Stimulated activated CD4-positive, alpha-beta T cell treated with anti-CD3 and anti-CD28 coated beads, Interleukin-15, amount 100 ng/mL, for 1 hour (primary cell): ENCODE measurements at places on chromosomes 13 and 19.

GRCh38 chr13:101499406-101499805 is 46.9 kb downstream of the ITGBL1 start:
- no peak for DNase-seq

- no peak for DNase-seq
These were observed 6.3 kb downstream of the ARHGAP45 start for GRCh38 chr19:1073063-1073955.

GRCh38 chr13:34577051-34577450 is 365.0 kb upstream of the NBEA start:
- DNase-seq, result no peak

DNA sequence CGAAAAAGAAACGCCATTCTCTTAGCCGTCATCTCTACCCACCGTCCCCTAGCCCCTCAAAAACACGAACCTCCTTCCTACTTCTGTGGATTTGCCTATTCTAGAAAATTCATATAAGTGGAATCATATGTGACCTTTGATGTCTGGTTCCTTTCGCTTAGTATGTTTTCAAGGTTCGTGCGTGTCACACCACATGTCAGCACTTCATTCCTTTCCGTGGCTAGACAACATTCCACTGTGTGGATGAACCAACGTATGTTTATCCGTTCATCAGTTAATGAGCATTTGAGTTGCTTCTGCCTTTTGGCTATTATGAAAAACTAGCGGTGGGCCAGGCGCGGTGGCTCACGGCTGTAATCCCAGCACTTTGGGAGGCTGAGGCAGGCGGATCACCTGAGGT is 14.0 kb upstream of the PPP1R12C start:
- DNase-seq, result no peak

DNA sequence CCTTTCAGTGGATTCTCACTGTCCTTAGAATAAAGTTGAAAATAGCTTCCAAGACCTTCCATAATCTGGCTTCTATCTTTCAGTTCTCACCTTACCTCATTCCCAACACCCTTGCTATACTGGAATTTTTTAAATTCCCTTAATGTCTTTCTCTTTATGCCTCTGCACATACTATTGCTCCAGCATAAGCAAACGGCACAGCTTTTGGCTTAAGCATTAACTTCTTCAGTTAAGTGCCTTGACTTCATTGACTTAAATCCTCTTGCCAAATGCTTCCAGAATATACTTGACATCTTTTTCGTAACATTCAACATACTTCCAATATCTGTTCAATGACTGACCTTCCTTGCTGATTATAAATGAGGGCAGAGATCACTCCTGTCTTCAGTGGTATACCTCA is 34.0 kb downstream of the SERPINE3 start:
- DNase-seq, result no peak

GRCh38 chr13:98787173-98787572 is 34.7 kb upstream of the SLC15A1 start:
- DNase-seq, result no peak
